ENCODE measurements at places on chromosomes 2 and 18.

GRCh38 chr2:11419781-11420180 lies 46.2 kb downstream of the E2F6 start:
- H3K4me3 ChIP-seq: no peak overlapping the region
- H3K36me3 ChIP-seq: no peaks in the 10 kb centered on the region
- DNase-seq: no peak

GRCh38 chr18:36481935-36482334 lies 184.4 kb downstream of the FHOD3 start:
- H3K27ac ChIP-seq: no peak overlapping the region
- no peak overlapping the region for H3K4me3 ChIP-seq
- H3K4me1 ChIP-seq: peaks cover 4% of the 10 kb centered on the region
- no peaks in the 10 kb centered on the region for H3K36me3 ChIP-seq
- no peak for DNase-seq

GRCh38 chr2:131445896-131446295 lies 30.0 kb upstream of the TUBA3D start:
- no peaks in the 10 kb centered on the region for H3K36me3 ChIP-seq
- no peak overlapping the region for H3K4me3 ChIP-seq
- DNase-seq: no peak
- no peaks in the 10 kb centered on the region for H3K27me3 ChIP-seq
- H3K4me1 ChIP-seq: no peaks in the 10 kb centered on the region

DNA sequence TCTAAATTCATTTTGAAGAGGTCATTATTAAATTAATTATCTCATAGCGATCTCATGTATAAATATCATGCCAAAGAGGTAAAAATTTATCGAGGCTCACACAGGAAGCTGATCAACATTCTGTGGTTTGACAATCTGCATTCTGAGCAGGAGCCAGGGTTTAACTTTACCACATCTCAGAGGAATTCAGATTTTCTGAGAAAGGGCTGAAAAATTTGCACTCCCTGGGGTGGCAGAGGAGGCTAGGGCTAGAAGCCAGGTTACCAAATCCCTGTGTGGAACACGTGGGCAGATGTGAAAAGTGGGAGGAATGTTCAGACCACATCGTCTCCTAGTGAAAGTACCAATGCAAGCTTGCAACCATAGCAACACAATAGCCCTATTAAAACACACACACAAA lies 63.5 kb upstream of the CTLA4 start:
- H3K4me3 ChIP-seq: no peak overlapping the region
- H3K4me1 ChIP-seq: peaks cover 4% of the 10 kb centered on the region
- no peaks in the 10 kb centered on the region for H3K36me3 ChIP-seq
- DNase-seq: no peak

DNA sequence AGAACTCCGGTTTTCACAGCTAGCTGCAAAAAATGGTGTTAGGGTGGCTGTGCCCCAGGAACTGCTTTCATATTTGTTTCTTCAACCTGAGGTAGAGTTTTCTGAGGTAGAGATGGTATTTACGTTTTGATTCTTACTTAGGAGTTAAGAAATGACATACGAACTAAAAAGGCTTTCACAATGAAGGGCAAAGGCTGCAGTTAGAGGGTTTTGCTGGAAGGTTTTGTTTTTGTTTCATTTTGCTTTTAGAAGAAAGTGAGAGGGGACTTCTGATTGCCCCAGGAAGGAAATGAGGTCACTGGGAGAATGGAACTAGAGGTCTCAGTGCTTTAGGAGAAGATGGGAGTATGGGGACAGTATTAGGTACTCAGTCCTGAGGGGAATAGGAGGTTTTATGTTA lies 15.5 kb downstream of the CDCA7 start:
- H3K27ac ChIP-seq: no peak overlapping the region
- no peak overlapping the region for H3K4me3 ChIP-seq
- no peaks in the 10 kb centered on the region for H3K27me3 ChIP-seq
- H3K4me1 ChIP-seq: no peaks in the 10 kb centered on the region

- DNase-seq: no peak
- H3K36me3 ChIP-seq: no peaks in the 10 kb centered on the region
- H3K27ac ChIP-seq: no peak overlapping the region
- no peaks in the 10 kb centered on the region for H3K4me1 ChIP-seq
These were observed 221.4 kb downstream of the CLIP4 start for GRCh38 chr2:29336341-29337241.

DNA sequence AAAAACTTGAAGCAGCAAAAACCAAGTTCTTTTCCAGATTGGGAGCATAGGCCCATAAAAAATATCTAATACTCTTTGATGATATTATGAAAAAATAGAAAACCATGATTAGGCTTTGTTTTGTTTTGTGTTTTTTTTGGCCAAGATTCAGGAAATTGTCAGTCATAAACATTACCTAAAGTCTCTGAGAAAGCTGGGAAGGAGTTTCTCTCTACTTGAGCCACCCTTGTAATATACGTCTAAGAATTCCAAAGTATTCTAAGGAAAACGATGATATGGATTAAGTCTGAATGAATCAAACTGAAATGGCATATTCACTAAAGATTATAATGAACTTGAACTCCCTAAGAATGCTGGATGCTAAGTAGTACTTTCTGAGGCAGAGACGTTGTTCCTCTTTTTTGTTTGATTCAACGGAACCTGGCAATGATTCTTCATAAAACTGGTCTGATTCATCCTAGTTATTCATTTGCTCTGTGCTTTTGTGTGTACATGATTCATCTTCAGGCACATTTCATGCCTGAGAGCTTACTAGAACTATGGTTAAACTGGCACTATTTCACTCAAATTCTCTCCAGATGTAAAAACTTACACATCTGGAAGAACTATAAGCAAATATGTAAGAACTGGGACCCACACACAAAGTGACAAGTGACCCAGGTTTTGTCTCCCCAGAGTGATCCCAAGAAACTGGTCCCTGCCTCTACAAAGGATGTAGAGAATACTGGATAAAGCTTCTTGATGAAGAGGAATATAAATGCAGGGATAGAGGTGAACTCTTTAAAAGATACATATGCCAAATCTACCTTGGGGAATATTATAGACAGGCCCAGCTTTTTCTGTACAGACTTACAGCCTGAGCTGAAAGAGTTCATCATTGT lies 159.7 kb downstream of the DOCK10 start:
- no peaks in the 10 kb centered on the region for H3K27me3 ChIP-seq
- no peaks in the 10 kb centered on the region for H3K36me3 ChIP-seq
- H3K4me1 ChIP-seq: no peaks in the 10 kb centered on the region

- no peak overlapping the region for H3K27ac ChIP-seq
- H3K4me3 ChIP-seq: no peak overlapping the region
- H3K36me3 ChIP-seq: no peaks in the 10 kb centered on the region
- DNase-seq: no peak
- no peaks in the 10 kb centered on the region for H3K27me3 ChIP-seq
These were observed 214.1 kb downstream of the RDH14 start for GRCh38 chr2:18346344-18346743.

DNA sequence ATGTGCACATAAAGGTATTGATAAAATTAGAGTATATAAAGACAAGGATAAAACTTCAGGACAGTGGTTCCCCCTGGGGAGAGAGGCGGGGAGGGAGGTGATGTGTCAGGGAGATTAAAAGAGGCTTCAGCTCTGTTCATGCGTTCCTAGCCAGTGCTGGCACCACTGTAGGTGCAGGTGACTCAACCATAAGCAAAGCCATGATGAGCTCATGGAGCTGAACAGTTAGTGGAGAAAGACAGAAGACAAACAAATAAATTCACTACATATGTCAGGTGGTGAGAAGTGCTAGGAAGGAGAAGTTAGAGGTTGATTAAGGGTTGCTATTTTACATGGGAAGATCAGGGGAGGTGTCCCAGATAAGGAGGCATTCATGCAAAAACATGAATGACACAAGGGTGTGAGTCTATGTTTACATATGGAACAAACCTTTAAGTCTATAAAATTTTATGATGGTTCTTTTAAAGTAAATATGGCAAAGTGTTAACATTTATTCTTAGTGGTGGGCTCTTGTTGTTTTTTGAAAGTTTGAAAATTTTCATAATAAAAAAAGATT lies 136.0 kb downstream of the ANKRD44 start:
- DNase-seq: no peak
- no peaks in the 10 kb centered on the region for H3K4me1 ChIP-seq

GRCh38 chr18:35776473-35776872 lies 194.9 kb downstream of the GALNT1 start:
- H3K4me3 ChIP-seq: no peak overlapping the region
- no peak for DNase-seq
- H3K4me1 ChIP-seq: no peaks in the 10 kb centered on the region
- no peaks in the 10 kb centered on the region for H3K36me3 ChIP-seq

DNA sequence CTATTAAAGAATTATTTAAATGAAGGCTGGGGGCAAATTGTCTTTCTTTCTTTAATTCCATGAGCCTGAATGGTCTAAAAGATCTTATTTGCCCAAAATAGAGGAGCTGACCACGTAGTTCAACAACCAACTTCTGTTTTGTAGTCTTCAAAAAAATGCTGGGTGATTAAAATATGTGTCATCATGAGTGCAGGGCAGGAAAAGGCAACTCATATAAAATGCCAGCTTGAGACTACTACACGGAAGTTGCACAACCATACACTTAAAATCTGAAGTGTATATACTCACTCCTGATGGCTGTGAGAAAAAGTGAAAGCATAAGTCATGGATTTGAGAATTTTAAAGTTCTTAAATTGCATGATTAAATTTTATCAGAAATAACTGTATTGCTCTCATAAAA lies 210.9 kb downstream of the DYM start:
- H3K27me3 ChIP-seq: no peaks in the 10 kb centered on the region
- H3K36me3 ChIP-seq: no peaks in the 10 kb centered on the region
- no peak overlapping the region for H3K27ac ChIP-seq
- DNase-seq: no peak

- no peaks in the 10 kb centered on the region for H3K36me3 ChIP-seq
- H3K4me3 ChIP-seq: no peak overlapping the region
- no peak overlapping the region for H3K27ac ChIP-seq
- DNase-seq: no peak
- no peaks in the 10 kb centered on the region for H3K27me3 ChIP-seq
These were observed 107.7 kb upstream of the MCFD2 start for GRCh38 chr2:47023332-47023731.

- H3K4me1 ChIP-seq: no peaks in the 10 kb centered on the region
- H3K4me3 ChIP-seq: no peak overlapping the region
- no peak overlapping the region for H3K27ac ChIP-seq
- H3K27me3 ChIP-seq: no peaks in the 10 kb centered on the region
- H3K36me3 ChIP-seq: no peaks in the 10 kb centered on the region
These were observed 22.0 kb downstream of the AP1S3 start for GRCh38 chr2:223815186-223815883.

Data from H1 (cell line).